ENCODE measurements at places on chromosomes 7 and 10.

- no peak for DNase-seq
These were observed 34.4 kb downstream of the UBTD1 start for GRCh38 chr10:97532935-97533671.

DNA sequence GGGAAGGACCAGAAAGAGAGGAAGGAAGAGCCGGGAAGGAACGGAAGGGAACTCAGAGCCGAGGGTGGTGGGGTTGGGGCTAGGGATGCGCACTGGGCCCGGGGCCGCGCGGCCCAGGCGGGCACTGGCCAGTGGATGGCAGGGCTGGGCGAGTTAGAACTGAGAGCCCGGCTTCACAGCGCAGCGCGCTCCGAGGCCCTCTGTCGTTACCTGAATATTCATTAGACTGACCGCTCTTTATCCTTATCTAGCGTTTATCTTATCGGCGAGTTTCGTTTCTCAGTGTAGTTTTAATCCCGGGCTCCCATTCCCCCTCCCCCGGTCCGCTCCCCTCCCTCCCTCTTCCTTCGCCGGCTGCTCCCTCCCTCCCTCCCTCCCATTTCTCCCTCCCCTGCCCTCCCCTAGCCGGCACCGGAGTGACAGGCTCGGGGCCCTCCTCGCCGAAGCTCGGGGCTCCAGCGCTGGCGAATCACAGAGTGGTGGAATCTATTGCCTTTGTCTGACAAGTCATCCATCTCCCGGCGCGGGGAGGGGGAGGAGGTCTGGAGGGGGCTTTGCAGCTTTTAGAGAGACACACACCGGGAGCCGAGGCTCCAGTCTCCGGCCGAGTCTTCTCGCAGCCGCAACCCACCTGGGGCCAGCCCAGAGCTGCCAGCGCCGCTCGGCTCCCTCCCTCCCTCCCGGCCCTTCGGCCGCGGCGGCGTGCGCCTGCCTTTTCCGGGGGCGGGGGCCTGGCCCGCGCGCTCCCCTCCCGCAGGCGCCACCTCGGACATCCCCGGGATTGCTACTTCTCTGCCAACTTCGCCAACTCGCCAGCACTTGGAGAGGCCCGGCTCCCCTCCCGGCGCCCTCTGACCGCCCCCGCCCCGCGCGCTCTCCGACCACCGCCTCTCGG, at the start of gene PAX2:
Gene PAX2, plus strand, starts transcription at position 596 of the 895 bp plus-strand sequence. CDS start 679 bp downstream, outside the sequence.
- DNase-seq: no peak

- no peak for DNase-seq
These were observed 26.1 kb downstream of the CREB3L2 start for GRCh38 chr7:137975768-137976167.

DNA sequence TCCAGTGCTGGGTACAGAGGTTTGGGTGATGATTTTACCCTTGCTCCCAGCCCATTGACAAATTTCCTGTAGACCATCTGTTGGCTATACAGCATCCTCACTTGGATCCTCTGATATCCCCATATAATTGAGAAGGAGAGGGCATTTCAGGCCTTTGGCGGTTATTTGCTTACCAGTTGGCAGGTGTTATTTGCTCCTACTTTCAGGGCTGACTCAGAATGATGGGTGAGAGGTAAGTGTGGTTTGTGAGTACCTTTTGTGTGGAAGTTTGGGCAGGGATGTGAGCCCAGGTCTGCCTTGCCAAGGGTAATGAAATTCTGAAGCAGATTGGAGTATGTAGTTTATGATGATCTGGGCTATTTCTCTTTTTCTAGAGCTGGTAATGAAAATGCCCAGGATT, 93.6 kb downstream of the LRMDA start:
- no peak for DNase-seq

- no peak for DNase-seq
These were observed 144.5 kb upstream of the AGR3 start for GRCh38 chr7:17026269-17026668.

- no peak for DNase-seq
These were observed 46.9 kb upstream of the GPR26 start for GRCh38 chr10:123619067-123619855.

Data from stimulated activated naive CD8-positive, alpha-beta T cell treated with anti-CD3 and anti-CD28 coated beads, Interleukin-15, Interleukin-2, amounts not matched to agents 100 U/mL and 50 U/mL, for 24 hours (primary cell).